Stimulated activated CD8-positive, alpha-beta memory T cell treated with anti-CD3 and anti-CD28 coated beads, Interleukin-7, amount 100 ng/mL, for 1 hour (primary cell): ENCODE measurements at places on chromosomes 4 and X.

- DNase-seq = no peak
Observed at GRCh38 chr4:157225096-157225495, 4.6 kb downstream of the GRIA2 start.

- no peak for DNase-seq
Observed at GRCh38 chrX:12988797-12989196, 13.9 kb downstream of the TMSB4X start.

- DNase-seq = no peak
Observed at GRCh38 chr4:183986971-183987946, 82.2 kb downstream of the STOX2 start.

DNA sequence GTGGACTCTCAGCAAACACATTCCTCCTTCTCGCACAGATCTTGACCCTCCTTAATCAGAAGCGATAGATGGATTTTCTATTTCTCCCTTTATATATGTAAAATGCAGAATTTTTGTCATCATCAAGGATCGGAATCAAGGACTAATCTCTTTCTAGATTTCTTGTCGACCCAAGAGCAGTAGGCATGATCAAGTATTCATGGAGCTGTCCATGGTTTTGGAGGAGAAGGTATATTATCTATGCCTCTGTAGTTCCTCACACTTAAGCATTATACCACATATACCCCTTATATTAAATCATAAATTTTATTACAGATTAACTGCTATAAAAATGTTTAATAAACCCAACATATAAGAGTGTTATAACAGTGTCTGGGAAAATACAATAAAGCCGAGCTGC is 886.8 kb downstream of the NLGN4X start:
- DNase-seq = no peak

DNA sequence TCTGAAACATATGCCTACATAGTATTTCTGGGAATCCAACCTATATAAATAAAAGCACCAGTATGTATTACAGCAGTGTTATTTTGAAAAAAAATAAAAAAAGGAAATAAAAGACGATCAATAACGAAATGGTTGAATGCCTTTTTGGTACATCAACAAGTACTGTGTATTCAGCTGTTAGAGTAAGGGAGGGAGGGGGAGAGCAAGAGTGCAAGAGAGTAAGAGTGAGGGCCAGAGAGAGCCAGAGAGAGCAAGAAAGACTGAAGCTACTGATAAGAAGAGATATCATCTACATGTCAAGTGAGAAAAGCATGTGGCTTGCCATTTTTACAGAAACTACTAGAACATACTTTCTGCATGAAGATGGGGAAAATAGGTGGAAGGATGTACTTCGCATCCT is 1.8 kb downstream of the SPIN4 start:
- no peak for DNase-seq

DNA sequence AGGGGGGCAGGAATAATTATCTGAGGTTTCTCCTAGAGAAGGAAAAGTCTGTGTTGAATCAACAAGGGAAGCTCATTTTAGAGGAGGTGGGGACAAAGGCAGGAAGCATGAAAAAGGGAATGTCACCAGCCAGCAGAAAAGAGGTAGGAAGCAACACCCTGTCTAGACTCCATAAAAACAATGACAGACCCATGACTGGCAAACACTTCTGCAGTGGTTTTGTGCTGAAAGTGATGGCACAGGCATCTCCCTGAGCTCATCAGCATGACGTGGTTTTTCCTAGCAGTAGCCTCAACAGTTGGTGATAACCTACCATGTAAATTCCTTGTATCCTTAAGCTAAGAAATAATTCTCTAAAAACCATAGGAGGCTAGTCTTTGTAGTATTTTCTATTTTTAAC is 110.7 kb upstream of the GALNT7 start:
- DNase-seq = no peak

DNA sequence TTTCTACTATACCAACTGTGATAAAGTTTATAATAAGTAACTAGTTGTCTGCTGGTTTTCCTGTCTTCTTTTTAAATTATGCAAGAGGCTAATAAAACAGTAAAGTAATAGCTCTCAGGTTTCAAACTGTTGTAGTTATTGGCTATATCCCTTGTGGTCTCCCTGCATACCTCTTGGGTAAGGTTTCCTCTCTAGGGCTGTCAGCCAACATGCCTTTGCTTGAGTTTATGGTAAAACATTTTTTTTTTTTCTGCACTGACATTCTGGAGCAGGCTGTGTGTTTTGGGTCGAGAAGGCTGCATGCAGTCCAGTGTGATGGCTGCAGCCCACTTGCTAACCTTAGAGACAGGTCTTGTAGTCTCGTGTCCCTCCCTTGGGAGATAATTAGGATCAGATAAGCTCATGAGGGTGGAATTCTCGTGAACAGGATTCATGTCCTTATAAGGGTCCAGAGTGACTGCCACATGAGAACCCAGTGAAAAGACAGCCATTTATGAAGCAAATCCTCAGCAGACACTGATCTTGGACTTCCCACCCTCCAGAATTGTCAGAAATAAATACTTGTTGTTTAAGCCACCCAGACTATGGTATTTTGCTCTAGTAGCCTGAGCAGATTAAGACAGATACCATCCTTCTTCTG is 831.2 kb downstream of the CCSER1 start:
- no peak for DNase-seq

GRCh38 chr4:7029212-7029611 is 14.0 kb upstream of the TADA2B start:
- DNase-seq = no peak

DNA sequence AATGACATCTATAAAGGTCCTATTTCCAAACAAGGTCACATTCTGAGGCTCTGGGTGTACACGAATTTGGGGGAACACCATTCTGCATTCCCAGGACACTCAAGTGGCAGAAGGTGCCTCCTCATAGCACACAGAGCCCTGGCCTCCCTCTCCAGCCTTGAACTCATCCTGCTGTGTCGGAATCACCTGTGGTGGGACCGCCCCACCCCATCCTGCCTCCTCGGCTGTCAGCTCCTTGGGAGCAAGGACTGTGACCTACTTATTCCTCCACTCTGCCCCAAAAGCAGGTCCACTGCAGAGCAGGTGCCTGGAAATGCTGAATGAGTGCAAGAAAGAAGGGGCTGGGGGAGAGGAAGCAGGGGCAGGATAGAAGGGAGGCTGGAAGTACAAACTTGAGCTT is 33.5 kb downstream of the HTRA3 start:
- DNase-seq = no peak

- no peak for DNase-seq
Observed at GRCh38 chr4:8682725-8683124, 90.2 kb downstream of the CPZ start.

DNA sequence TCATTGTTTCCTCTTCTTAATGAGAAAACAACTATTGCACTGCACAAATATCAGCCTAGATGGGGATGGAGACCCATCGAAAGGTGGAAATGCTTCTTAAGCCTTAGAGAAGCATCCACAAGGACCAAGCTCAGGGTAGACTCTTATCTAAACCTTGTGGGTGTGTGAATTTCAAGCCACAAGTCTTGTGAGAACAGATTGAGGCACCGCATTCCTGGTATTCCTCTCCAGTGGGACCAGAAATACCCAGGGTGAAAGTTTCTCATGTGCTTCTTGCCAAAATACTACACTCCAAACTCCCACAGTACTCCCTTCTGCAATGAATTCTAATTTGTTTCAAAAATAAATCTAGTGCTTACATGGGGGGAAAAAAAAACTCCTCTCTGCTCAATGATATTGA is 375.6 kb downstream of the PDGFC start:
- DNase-seq = no peak

DNA sequence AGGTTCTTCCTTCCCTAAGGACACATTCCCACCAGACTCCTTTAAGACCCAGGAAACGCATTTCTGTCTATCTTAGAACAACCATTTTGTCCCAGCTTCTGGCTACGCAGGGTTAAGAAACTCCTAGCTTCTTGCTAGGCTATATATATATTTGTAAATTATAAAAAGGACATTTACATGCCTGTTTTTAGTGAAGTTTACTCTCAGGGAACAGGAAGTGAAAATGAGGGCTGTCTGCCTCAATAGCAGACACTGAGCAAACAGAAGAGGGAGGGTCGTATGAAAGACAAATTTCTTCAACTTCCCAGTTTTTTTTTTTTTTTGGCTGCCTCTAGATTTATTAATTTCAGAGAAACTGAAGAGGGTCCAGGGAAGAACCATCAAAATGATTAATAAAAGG is 9.3 kb upstream of the FRMPD3 start:
- no peak for DNase-seq

DNA sequence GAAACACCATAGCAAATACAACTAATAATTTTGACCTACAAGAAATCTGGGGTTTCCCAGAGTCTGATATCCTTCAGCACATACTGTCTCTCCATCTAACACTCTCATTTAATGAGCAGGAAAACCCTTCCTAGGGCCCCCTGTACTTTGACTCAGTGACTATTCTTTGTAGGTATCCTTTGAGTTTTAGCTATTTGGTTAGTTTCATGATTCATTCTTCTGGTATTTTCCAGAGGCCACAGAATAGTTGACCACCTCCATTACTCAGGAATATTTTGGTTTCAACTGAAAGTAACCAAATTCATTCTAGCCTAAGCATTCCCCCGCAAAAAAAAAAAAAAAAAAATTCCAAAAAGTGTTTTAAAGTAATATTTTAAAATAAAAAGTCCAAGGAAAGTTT is 140.0 kb downstream of the IDS start:
- DNase-seq = no peak

GRCh38 chrX:124307253-124307907 is 25.1 kb upstream of the TEX13D start:
- DNase-seq = no peak

DNA sequence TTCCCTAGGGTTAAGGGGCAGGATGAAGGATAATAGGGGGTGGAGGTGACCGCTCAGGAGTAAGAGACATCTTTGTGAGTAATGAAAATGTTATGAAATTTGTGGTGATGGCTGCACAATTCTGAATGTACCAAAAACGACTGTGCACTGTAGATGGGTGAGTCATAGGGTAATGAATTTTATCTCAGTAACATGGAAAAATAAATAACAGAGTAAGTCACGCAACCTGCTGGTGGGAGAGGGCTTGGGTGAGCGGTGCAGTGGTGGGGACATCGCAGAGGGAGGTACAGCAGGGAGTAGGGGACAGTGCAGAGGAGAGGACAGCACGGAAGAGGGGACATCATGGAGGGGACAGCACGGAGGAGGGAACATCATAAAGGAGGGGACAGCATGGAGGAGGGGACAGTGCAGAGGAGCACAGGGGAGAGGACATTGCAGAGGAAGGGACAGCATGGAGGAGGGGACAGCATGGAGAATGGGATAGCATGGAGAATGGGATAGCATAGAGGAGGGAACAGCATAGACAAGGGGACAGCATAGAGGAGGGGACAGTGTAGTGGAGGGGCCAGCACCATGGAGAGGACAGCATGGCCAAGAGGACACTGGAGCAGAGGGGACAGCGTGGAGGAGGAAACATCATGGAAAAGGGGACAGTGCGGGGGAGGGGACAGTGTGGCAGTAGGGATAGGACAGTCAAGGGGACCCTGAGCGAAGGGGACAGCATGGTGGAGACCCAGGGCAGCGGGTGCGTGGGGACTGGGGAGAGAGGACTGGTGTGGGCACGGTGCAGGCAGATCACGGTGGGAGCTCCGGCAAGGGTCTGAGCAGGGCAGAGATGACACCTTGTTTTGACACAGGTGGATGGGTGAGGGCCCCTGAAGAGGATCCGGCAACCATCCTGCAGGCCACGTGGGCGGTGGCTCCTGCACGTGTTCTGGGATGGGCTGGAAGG is 68.5 kb upstream of the MXD4 start:
- DNase-seq = no peak

- DNase-seq = no peak
Observed at GRCh38 chr4:88868510-88868909, 170.9 kb upstream of the NAP1L5 start.

DNA sequence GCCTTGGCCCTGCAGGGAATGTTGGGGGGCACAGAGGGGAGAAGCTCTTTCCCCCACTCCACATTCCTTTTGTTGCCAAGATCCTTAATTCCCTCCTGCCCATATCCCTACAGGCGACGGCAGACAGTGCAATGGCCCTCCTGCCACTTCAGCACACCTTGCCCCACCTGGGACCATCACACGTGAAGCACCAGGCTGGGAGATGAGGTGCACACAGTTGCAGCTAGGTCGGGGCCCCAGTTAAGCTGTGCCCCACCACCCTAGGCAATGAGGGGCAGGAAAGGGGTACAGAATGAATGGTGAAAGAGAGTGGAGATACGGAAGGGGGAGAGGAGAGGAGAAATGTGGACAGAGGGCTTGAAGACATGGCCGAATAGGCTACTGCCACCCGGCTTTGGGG is 26.2 kb downstream of the NALF2 start:
- no peak for DNase-seq

- no peak for DNase-seq
Observed at GRCh38 chr4:161466316-161466715, 697.5 kb downstream of the FSTL5 start.

DNA sequence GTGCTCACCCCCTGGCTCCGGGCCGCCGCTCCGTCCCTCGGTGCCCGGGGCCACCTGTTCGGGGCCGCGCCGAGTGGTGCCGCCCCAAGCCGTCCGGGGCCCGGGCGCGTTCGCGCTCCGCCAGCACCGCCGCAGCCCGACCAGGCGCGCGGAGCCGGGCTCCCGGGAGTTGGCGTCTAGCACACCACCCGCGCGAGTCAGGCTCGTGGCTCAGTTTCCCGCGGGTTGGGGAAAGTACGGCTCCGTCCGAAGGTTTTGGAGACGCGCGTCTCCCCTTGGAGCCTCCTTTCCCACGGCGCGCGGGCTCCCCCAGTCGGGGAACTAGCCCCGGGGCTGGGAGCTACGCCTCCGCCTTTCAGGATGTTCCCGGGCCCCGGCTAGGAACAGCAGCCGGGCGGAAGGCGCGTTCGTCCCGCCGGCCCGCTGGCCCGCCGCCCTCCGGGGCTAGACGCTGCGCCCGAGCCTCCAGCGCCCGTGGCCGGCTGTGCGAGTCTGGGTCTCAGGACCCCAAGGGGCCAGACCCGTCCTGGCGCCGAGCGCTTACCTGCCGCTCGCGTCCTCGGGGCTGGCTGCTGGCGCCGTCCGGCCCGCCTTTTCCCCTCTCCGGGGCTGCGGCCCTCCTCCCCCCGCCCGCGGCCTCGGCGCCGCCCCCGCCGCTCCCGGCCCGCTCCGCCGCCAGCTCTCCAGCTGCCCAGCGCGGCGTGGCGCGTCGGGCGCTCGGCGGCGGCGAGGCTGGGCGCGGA is at the start of gene ADGRG2:
TSS of gene ADGRG2 (minus strand) at position 571 of the 743 bp plus-strand sequence. CDS start 53,634 bp downstream, outside the sequence.
- no peak for DNase-seq

DNA sequence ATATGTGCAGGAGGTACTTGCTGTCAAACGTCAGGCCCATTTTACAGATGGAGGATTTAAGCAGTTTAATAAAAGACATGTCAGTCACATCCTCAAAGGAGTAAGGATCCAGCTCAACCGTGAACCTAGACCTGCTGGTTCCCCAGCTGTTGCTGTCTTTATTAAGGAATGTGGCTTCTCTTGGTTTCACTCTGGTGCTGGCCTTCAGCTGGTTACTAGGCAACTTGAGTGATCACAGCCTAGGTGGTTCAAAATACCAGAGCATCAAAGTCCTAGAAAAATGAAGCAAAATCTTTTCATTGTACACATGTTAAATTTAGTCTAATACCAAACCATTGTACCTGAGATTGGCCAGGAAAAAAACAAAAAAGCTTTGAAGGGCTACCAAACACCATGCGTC is 32.7 kb upstream of the GLRA2 start:
- no peak for DNase-seq
